DMS 273 treated with DMSO at 0.1 percent for 48 hours (cell line): ENCODE measurements at places on chromosomes 5 and 9.

DNA sequence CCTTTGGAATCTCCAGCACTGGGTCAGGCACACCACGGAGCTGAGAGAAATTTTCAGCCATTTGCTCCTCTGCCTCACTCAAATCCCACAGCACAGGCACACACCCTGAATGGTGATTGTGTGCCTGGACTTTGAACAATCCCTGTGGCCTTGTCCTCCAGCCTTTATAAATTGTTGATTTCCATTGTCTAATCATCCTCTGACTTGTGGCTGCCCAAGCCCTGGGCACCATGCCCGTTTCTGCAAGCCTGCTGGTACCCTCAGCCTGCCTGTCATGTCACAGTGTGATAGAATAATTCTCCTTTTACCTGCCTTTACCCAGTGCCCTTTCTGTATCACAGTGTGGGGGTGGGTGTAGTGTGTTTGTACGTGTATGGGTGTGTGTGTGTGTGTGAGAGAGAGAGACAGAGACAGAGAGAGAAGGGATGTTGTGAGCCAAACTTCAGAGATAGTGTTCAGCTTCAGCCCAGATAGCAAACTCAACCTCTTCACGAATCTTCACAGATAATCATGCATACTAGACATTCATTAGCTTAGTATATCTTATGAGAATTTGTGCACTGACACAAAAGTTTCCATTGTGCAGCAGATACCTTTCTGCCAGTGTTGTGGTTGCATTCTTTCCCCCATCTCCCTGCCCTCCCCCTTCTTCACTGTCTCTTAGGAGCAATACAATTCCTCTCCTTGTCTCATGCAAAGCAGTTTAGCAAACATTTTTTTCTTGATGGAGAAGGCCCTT is 27.8 kb upstream of the SLC44A1 start:
- no peak for DNase-seq

GRCh38 chr5:114249823-114250222 is 112.0 kb upstream of the KCNN2 start:
- no peak for DNase-seq

GRCh38 chr9:32992595-32993238 is 8.7 kb downstream of the APTX start:
- no peak for DNase-seq

DNA sequence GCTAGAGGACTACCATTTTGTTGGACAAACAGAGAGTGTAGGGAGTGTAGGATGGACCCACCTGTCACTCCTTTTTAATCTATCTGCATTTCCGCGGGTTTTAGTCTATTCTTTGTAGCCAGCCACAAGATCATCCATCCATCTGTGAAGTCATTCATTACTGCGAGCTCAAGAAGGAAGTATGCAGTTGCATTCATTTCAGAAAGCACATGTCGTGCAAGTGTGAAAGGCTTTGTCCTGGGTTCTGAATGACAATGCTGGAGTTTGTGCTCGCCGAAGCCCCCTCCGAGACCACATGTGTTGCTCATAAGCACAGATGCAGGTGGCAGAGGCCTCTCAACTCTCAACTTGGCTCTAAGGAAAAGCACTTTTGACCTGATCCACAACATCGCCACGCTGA is 70.3 kb upstream of the BASP1 start:
- no peak for DNase-seq

DNA sequence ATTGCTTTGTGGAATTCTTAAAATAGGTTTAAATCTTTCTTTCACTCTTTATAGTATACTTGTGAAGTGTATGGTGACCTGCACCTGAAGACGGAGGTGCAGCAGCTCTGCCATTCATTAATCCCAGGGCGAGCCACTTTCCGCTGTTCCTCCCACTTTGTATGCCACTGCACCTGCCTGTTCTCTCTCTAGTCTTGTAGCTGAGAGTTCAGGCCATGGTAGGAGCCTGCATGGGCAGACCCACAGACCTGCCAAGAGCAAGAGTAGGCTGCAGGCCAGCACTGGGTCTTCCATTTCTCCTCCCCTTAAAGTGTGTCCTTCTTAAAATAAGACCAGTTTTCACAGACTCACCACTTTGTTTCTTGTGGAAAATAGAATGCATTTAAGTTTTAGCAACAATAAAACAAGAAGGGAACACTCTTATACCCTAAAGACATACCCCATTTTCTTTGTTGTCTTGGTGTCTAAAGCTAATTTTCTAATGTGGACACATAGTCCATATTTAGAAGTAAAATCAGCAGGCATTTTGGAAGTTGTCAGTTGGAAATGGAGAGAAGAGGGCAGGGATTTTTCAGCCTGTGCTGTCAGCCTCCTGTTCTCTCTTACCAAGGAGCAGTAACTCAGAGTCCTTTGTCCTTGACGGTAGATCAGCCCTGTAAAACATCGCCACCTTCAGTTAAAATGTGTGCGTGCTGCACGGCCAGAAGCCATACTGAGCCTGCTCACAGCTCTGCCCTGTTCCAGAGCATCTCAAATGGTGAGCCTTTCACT is 103.2 kb downstream of the SNCAIP start:
- DNase-seq, result peak; percentile 53

DNA sequence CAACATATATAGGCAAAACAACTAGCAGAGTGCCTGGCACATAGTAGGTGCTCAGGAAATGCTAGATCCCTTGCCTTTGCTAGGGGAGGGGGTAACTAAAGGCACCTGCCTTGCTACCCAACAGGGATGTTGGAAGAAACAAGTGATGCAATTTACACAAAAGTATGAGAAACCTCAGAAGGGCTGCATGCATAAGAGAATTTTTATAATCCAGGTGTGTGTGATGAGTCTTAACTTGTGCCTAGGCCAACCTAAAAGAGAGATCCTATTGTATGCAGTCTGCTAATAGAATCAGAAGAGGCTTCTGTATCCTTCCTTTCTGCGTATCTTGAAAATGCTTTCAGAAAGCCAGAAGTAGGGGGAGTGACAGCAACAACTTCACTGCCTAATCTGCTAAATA is 135.9 kb downstream of the SLIT3 start:
- DNase-seq, result no peak

DNA sequence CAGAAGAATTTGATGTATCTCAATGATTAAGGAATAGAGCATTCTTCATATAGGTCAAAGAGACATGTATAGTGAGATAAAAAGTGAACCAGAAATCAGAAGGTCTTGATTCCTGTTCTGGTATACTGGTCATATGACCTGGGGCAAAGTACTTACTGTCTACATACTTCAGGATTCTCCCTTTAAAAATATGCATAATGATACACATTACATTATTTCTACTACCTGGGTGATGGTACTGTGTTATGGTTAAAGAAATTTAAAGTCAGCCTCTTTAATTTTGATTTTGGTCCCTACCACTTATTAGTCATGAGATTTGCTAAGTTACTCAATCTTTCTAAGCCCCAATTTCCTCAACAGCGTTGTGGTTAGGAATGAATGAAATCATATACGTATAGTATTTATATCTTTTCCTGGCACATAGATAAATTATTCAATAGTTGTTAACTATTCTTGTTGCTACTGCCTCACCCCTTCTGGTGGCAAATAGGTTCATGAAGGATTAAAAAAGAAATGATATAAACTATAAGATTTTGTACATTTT is 984.1 kb downstream of the TLE4 start:
- no peak for DNase-seq

GRCh38 chr5:173035904-173036707 is 20.0 kb upstream of the CREBRF start:
- DNase-seq, result no peak

- DNase-seq, result no peak
Observed at GRCh38 chr5:147733075-147733474, 49.5 kb downstream of the JAKMIP2 start.

DNA sequence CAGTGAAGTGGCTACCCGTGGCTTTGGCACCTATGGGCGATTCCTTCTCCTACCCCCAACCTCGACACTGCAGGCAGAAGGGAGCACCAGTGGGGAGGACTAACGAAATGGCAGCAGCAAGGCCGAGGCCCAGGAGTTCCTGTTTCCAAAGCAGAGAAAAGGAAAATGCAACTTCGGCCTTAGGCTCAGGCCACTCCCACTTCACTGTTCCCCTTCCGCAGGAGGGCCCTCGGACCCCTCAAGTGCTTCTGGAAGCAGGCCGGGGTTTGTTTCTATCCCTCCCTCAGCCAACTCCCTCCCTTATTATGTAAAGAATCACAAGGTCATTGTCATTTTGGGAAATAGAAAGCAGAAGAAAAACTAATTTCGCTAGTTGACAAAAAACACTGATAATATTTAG is 36.4 kb upstream of the NKX2-5 start:
- no peak for DNase-seq

GRCh38 chr9:21398955-21399489 is 9.9 kb upstream of the IFNA8 start:
- DNase-seq, result no peak

GRCh38 chr5:128491291-128491690 is 46.8 kb downstream of the FBN2 start:
- DNase-seq, result no peak

DNA sequence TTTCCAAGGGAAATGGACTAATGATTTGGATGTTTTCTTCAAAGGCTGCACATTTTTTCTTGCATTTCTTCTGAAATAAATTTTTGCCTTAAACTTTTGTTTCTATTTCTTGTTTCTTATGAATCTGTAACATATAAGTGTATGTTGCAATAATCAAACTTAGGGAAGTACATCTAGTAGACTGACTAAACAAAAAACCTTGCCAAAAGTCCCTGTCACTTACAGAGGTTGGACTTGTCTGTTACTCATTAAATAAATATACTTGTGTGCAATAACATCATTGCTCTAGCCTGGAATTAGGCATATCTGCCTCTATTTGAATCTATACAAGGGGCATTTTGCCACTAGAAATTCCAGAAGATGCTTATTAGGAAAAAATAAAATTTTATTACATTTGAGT is 56.6 kb downstream of the C6 start:
- no peak for DNase-seq

GRCh38 chr9:38445154-38446043 is 21.1 kb upstream of the IGFBPL1 start:
- no peak for DNase-seq

GRCh38 chr5:3029396-3029795 is 277.9 kb upstream of the IRX2 start:
- DNase-seq, result no peak

- DNase-seq, result no peak
Observed at GRCh38 chr5:174097486-174098185, 52.1 kb downstream of the NSG2 start.

DNA sequence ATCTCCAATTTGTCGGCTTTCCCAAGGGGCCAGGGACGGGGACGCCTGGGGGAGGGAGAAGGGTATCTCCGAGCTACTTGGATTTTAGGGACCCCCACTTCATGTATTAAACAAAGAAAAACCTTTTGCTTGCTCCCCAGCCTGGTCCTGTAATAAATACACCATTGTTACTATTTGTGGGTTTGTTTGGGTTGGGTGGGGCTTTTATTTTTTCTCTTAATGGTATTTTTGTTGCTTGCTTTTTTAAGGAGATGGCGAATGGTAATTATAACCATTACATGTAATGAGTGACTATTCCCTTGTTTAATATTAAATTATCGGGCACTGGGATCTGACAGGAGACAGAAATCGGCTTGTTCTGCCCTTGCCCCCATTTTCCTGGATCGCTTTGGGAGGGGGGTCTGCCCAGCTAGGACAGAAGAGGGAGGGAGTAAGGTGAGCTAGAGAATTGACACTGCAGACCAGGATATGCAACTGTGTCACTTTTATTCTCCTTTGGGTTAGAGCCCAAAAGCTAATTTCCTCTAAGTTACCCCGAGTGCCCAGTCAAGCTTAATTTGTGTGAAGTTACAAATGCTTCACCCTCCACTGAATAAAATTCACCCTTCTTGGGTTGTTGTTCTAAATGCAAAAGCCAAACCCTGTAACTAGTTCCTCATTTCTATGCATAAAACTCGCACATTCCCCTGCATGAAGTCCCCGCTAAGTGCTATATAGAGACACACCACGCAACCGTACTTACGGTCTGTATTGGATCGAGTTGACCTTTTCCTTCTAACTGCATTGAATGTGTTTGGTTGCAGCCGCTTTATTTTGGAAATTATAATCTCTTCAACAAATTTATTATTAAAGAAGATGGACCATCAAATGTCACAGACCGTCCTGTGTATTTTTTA is 1.6 kb upstream of the ZNF608 start:
- DNase-seq, result peak; percentile 72

- DNase-seq, result no peak
Observed at GRCh38 chr5:167759057-167759821, 532.2 kb upstream of the WWC1 start.

DNA sequence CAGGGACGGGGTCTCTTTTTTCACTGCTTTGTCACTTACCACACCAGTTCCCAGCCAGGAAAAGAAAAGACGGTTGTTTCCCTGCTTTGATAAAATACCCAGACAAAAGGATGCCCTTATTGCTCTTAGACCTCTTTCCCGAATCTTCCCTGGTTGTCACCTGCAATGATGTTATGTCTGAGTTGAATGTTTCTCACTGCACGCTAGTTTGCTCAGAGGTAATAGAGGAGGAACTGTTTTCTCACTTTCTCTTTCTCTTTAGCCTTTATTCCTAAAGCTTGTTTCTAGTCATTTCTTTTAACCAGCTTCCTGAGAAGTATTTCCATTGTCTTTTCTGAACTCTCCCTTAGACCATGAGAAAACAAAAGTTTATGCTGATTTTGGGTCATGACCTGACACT is 32.9 kb downstream of the ACER2 start:
- no peak for DNase-seq

- DNase-seq, result no peak
Observed at GRCh38 chr5:133391354-133392136, 220.8 kb downstream of the FSTL4 start.

- no peak for DNase-seq
Observed at GRCh38 chr5:161277011-161277410, 269.5 kb downstream of the GABRB2 start.

GRCh38 chr5:108720391-108720790 is 27.3 kb upstream of the FER start:
- no peak for DNase-seq

- no peak for DNase-seq
Observed at GRCh38 chr9:91494751-91495150, 71.1 kb upstream of the NFIL3 start.
